ENCODE measurements at places on chromosomes 5 and 9.

GRCh38 chr9:124835026-124835557, 18.2 kb upstream of the WDR38 start:
- DNase-seq, result no peak

DNA sequence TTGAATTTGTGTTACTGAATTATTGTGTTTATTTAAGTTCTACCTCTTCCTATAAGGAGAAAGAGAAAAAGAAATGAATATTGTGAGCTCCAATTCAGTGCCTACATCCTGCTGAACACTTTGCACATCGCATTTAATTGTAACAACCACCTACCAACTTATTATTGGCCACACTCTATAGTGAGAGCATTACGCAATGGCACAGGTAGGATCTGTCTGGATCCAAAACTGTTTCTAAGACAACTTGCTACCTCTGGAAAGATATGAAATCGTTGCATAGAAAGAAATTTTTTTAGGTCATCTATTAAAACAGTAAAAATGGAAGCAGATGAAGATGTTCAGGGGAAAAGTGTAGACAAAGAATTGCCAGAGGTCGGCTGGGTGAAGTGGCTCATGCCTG, 227.2 kb upstream of the SNX2 start:
- no peak for DNase-seq

DNA sequence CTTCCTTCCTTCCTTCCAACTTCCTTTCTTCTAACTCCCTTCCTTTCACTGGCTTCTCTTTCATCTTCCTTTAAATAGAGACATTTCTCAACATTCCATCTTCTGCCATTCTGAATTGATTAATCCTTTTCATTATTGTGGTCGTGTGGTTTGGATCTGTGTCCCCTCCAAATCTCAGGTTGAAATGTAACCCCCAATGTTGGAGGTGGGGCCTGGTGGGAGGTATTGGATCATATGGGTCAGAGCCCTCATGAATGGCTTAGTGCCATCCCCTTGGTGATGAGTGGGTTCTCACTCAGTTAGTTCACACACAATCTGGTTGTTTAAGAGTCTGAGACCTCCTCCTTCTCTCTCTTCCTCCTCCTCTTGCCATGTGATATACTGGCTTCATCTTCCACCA, 130.9 kb upstream of the SV2C start:
- DNase-seq, result no peak

GRCh38 chr9:128819716-128820664, 1.7 kb downstream of the ENDOG start:
- DNase-seq, result no peak

Data from stimulated activated CD4-positive, alpha-beta T cell treated with anti-CD3 and anti-CD28 coated beads, Interleukin-15, amount 100 ng/mL, for 1 hour (primary cell).